KBM-7 (cell line): ENCODE measurements at places on chromosomes 12 and 14.
A peak's percentile ranks its signal among the peaks of the same experiment; 100 is the strongest.

DNA sequence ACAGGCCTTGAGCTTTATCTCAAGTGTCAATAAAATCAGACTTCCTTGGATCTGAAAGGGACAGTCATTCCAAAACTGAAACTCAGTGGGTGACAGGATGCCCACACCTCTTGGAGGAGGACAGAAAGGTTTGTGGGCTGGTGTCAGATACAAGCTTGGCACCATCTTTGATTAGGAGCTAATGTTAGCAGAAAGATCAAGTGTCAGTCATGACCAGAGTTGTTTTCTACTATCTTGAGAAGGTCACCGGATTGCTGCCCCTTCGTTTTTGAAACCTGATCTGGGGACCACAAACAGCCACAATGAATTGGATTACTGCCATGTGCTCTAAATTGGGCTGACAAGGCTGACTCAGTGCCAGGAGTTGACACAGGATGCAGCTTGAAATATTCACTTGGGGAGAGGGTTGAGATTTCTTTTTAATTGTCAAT is 88.3 kb downstream of the OTOGL start:
- DNase-seq, result peak; percentile 51

DNA sequence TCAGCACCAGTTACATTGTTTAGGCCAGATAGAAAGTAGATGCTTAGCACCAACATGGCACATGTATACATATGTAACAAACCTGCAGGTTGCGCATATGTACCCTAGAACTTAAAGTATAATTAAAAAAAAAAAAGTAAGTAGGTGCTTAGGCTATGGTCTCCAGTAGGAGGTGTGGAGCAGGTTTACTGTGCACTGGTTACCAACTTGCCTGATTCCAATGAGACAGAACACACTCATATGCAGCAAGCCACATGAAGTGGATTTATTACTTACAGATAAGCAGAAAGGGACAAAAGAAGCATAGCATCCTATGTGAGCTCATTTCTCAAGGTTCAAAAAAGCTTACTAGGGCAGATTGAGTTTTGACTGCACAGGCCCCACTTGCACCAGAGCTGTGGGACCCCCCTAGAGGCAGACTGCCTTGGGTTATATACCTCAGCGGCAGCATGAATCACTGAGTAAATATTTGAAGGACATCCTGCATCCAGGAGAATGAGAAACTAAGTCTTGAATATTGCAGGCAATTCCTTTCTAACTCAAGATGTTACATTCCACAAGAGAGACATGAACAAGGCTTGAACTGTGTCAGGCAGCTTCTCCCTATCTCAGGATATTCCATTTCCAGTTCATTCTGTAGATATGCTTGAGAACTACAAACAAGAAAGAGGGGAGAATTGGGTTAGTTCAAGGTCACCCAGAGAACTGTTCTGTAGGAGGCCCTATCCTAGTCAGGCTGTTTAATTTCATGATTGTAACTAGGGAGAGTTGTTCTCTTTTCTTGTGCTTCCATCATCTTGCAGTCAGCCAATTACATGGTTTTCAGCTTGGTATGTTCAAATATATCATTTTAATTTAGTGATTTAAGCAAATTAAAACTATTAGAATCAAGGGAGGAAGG is 30.1 kb downstream of the LRFN5 start:
- no peak for DNase-seq

DNA sequence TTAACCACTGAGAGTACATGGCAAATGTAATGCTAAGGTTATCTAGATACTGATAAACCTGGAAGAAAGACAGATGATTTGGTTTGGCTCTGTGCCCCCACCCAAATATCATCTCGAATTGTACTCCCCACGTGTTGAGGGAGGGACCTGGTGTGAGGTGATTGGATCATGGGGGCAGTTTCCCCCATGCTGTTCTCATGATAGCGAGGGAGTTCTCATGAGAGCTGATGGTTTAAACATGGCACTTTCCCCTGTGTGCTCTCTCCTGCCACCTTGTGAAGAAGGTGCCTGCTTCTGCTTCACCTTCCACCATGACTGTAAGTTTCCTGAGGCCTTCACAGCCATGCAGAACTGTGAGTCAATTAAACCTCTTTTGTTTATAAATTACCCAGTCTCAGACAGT is 14.2 kb downstream of the NOXRED1 start:
- DNase-seq, result peak; percentile 57

DNA sequence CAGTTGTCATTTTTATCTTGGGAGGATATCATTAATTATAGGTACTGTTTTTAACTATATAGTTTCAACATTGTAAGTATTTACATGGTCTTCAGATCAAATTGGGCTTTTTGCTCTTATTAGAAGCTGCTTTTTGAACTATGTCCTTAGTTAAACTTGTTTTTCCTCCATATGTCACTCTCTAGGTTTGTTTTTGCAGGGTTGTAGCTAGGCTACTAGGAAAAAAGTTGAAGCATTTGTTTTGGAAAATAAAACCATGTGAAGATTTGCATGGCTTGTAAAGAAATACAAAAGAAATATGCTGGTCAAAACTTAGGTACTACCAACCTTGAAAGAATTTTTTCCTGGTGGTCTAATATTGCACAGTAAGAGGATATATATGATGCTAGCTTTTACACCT is 3.4 kb downstream of the ARID2 start:
- peak; percentile 27 for DNase-seq

DNA sequence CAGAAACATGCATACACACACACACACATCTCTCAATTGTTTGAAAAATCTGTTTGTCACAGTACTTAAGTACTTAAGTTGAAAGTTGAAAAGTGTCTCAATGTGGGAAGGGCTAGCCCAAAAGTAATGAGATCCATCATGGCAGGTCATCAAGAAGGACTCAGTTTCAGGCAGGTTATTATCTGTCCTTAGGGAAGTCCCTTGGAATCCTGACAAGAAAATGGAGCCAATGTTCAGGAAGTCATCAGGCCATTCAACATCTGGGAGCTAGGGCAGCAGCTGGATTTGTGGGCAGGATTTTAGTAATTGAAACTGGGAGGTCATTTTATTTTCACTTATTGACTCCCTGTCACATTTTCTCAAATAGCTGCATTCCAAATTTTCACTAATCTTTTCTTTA is 56.0 kb downstream of the MSRB3 start:
- no peak for DNase-seq

DNA sequence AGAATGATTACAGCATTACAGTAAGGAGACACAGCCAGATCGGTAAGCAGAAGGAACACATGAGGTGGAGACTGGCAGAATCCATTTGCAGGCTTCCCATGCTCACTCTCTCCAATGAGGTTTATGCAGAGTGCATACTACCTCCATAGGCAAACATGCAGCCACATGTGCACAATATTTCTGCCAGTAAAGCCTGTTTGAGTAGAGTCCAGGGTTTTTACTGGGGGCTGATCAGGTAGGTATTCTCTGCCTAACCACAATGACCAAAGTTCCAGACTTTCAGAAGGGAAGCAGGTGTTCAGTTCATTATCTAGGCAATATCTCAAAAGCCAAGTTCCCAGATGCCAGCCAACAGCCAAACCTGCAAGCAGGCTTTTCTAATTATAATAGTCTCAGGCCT is 31.1 kb downstream of the INTS13 start:
- peak; percentile 69 for DNase-seq

DNA sequence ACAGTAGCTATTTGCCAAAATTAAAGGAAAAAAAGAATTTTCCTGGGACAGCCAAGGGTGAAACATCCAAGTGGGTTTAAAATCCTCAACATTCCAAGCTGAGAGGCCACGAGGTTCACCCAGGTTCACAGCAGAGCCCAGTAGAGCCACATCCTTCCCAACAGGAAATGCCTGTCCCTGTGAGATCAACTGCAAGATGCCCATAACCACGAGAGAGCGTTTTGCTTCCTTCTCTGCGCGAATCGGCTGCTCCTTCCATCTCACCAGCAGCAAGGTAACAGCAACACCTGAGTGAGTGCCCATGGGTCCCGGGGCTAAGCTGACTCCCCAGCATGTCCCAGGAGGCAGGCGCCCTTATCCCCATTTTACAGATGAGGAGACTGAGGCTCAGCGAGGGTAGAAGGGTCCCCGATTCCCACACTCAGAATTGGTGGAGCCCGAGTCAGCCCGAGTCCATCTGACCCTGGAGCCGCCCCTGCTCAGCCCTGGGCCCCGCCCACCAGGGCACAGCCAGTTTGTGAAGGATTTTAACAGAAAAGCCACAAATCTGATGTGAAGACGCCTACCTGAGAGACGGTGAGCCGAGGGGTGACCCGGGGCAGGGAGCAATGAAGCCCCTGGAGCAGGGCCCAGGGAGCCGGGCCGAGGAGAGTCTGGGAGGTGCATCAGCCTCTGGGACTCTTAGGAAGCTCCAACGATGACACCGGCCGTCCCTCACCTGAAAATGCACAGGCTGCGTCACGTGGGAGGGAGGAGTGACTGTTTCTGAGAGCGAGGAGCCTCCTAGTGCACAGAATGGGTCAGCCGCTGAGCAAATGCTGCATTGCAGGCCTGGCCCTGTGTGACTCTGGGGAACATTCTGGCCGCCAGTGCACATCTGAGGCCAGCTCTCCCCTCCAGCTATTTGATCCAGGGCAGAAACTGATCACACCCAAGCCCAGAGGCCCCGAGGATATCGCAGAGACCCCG is 236.9 kb upstream of the SFSWAP start:
- DNase-seq, result peak; percentile 64

GRCh38 chr12:122840580-122841513 is 5.6 kb downstream of the HIP1R start:
- DNase-seq, result no peak

DNA sequence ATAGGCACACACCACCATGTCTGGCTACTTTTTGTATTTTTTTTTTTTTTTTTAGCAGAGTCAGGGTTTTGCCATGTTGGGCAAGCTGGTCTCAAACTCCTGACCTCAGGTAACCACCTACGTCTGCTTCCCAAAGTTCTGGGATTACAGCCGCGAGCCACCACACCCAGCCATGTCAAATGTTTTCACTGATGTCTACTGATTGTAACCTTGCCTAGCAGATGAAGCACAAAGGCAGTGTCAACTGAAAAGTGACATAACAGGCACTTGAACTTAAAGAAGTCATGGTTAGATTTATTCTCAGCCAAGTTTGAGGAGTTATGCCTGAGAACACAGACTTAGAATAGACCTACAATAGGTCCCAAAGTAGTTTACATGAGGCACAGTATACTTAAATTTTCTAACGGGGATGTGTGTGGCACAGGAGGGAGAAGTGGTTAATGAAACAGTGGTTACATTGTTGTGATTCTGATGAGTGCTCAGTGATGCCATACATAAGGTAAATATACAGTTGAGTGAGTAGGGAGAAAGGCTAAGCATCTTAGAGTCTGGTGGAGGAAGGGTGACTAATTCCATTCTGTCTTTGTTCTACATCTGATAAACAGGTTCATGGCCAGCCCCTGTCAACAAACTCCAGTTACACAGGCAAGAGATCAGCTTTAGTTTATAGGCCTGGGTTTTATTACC is 12.6 kb upstream of the RNASE4 start:
- DNase-seq, result no peak
